ENCODE measurements at places on chromosomes 7 and 10. TPM values are rescaled to one million over a fixed set of nuclear protein-coding genes. Genes with fewer than 3 reads are reported as not detected.

Gene AKR1C8
- not detected for total RNA-seq

Gene PAPOLB
- 0.49 TPM for total RNA-seq

Gene PNPLA8
- total RNA-seq = 25.1 TPM

Gene DRGX
- total RNA-seq = not detected

Gene NDUFB8
- total RNA-seq = 203 TPM

Gene TACC2
- total RNA-seq = 7.9 TPM

Gene PTPRZ1
- total RNA-seq = not detected

Gene FAM241B
- not detected for total RNA-seq

Gene SERPINE1
- total RNA-seq = 2,658 TPM

Gene TFEC
- total RNA-seq = not detected

Gene TMEM270
- not detected for total RNA-seq

Gene NCF1
- not detected for total RNA-seq

Gene C1QL3
- total RNA-seq = not detected

Gene ITPRID1
- not detected for total RNA-seq

Gene THSD7A
- 3.1 TPM for total RNA-seq

Gene RNF133
- total RNA-seq = not detected

Gene GIMAP6
- 0.32 TPM for total RNA-seq

Gene CCAR1
- 20.0 TPM for total RNA-seq

Gene CCL24
- total RNA-seq = not detected

Gene MOSPD3
- 12.8 TPM for total RNA-seq

Gene RNF32
- not detected for total RNA-seq

Gene GIGYF1
- total RNA-seq = 11.0 TPM

Gene CCDC172
- total RNA-seq = not detected

Gene SFR1
- total RNA-seq = 7.1 TPM

Gene MYOZ1
- total RNA-seq = not detected

Gene C10orf53
- not detected for total RNA-seq

Gene NPSR1
- not detected for total RNA-seq

Gene HOXA7
- not detected for total RNA-seq

Gene AGBL3
- under 0.01 TPM for total RNA-seq

Gene SHTN1
- 2.9 TPM for total RNA-seq

Gene STAG3
- 1.8 TPM for total RNA-seq

Gene SLC39A12
- total RNA-seq = not detected

Gene GIMAP2
- total RNA-seq = 5.2 TPM
